ENCODE measurements at places on chromosomes 5 and 9. TPM values are rescaled to one million over a fixed set of nuclear protein-coding genes. Genes with fewer than 3 reads are reported as not detected.
A peak's percentile ranks its signal among the peaks of the same experiment; 100 is the strongest.

Gene HAPLN1
- total RNA-seq = 1.3 TPM

GRCh38 chr5:38827525-38827924 is 18.3 kb upstream of the OSMR start:
- H3K27ac ChIP-seq = no peak overlapping the region
- DNase-seq = no peak
- no peaks in the 10 kb centered on the region for H3K4me1 ChIP-seq
- H3K27me3 ChIP-seq = peaks cover 79% of the 10 kb centered on the region
- no peaks in the 10 kb centered on the region for H3K36me3 ChIP-seq

- H3K27me3 ChIP-seq = no peaks in the 10 kb centered on the region
- DNase-seq = no peak
- H3K4me1 ChIP-seq = peaks cover 5% of the 10 kb centered on the region
- H3K4me3 ChIP-seq = no peak overlapping the region
Measured at GRCh38 chr5:133257977-133258376, 206.2 kb downstream of the HSPA4 start.

Gene CDKN2B-AS1
- not detected for total RNA-seq

Gene ADRA1B
- 0.60 TPM for total RNA-seq

- peak; percentile 37 for DNase-seq
- no peaks in the 10 kb centered on the region for H3K4me1 ChIP-seq
- H3K27ac ChIP-seq = no peak overlapping the region
- H3K4me3 ChIP-seq = no peak overlapping the region
Measured at GRCh38 chr9:78316166-78316892, 19.4 kb downstream of the PSAT1 start.

All from endodermal cell (in vitro differentiated cells).